HFFc6 (cell line): ENCODE measurements at places on chromosomes 12 and 14. TPM values are rescaled to one million over a fixed set of nuclear protein-coding genes. Genes with fewer than 3 reads are reported as not detected.

Gene CD4
- 0.11 TPM in 1 of 2 replicates, not detected in the other for total RNA-seq

Gene SLC10A1
- not detected in 3 replicates for total RNA-seq

GRCh38 chr12:58954002-58954401, 33.7 kb upstream of the LRIG3 start:
- DNase-seq = no peak

- no peak for DNase-seq
Measured at GRCh38 chr14:102138961-102139285, 774 bp upstream of the WDR20 start.

GRCh38 chr12:103880299-103881142, 39.5 kb upstream of the NT5DC3 start:
- no peak for DNase-seq

GRCh38 chr12:104503191-104503590, 46.4 kb downstream of the CHST11 start:
- DNase-seq = no peak

GRCh38 chr12:58966939-58967338, 46.6 kb upstream of the LRIG3 start:
- no peak for DNase-seq
